ENCODE measurements at places on chromosomes 4 and X.

DNA sequence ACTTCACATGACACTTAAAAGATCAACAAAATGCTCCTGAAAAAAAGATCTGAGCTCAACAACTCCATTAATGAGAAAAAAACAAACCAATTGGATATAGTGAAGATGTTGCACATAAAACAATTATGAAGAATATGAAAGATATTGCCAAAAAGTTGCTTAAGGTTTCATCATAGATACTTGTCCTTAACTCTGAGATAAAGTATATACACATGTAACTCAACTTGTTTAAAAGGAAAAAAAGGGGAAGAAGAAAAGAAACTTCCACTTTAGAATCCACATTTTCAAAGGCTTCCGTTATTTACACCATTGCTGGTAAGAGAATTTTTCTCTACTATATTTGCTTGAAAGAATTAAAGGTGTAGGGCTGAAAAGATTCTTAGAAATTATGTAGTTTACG is 2.7 kb downstream of the AFAP1 start:
- no peak for DNase-seq

DNA sequence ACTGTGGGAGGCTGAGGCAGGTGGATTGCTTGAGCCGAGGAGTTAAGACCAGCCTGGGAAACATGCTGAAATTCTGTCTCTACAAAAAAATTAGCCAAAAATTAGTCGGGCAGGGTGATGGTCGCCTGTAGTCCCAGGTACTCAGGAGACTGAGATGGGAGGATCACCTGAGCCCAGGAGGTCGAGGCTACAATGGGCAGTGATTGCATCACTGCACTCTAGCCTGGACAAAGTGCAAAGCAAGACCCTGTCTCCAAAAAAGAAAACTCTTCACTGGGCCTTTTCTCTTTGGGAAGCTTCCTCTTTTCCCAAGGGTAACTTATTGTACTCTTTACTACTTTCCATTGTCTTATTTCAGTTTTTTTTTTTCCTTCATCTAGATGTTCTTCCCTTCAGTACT is 88.9 kb downstream of the UBE2K start:
- no peak for DNase-seq

DNA sequence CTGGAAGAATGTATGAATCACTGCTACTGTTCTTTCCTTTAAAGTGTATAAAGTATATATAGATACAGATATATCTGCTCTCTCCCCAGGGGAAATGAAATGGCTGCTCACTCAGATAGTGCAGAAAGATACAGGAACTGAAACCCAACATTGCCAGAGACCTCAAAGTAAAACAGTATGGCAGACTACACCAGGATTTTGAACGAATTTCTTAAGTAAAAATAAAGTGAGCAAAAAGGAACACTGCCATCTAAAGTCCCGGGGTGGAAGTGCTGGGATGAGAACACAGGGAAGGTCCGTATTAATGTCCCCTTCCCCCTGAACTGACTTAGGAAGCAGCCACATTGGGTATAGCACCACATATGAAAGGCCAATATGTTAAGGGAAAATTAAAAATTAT is 93.4 kb downstream of the TMA16 start:
- DNase-seq, result no peak

DNA sequence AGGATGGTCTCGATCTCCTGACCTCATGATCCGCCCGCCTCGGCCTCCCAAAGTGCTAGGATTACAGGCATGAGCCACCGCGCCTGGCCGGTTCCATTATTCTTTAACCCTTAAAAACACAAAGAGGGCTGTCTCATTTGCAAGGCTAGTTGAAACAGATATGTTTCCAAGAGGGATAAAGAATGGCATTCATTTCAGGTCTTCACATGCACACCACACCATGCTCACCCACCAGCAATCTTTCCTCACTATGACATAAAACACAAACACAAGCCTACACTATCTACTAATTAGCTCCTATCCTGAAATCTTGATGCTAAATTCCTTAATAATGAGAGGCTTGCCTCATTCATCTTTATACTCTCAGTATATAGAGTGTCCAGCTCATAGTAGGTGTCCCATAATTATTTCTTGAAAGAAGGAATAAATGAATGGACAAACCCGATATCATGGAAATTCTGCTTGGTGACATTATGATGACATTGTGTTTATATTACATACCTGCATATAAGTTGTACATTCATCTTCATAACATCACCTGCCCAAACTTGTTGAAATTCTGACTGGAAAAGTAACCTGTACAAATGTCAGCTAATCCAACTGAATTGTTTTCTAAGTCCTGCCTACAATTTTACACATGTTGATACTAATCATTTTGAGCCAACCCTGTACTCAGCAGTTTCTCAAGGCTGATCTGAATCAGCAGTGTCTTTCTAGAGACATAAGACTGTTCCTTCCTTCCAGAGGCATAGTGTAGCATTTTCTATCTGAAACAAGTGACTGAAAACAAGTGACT is 408.5 kb downstream of the KLHL13 start:
- DNase-seq, result no peak

DNA sequence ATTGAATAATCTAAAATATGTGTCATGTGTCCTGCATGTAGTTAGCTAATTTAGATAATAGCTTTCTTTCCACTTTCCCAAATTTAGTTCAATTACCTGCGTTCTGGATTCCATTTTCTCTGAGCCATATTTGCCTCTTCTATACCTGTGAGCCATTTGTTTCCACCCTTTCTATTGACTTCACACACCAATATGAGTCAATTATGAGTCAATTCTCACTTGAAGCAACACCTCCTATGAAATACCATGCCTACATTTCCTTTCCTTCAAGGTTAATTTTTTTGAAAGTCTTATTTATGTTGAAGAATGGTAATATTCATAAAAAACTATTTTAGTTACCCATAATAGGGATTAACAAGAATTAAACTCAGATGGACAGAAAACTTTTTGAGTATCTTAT is 25.8 kb downstream of the NPY2R start:
- DNase-seq, result no peak

GRCh38 chr4:26131711-26132110 is 189.1 kb upstream of the RBPJ start:
- no peak for DNase-seq

GRCh38 chrX:119784747-119785446 is 6.5 kb downstream of the RPL39 start:
- no peak for DNase-seq

- DNase-seq, result no peak
Measured at GRCh38 chr4:13190093-13190721, 293.9 kb downstream of the RAB28 start.

DNA sequence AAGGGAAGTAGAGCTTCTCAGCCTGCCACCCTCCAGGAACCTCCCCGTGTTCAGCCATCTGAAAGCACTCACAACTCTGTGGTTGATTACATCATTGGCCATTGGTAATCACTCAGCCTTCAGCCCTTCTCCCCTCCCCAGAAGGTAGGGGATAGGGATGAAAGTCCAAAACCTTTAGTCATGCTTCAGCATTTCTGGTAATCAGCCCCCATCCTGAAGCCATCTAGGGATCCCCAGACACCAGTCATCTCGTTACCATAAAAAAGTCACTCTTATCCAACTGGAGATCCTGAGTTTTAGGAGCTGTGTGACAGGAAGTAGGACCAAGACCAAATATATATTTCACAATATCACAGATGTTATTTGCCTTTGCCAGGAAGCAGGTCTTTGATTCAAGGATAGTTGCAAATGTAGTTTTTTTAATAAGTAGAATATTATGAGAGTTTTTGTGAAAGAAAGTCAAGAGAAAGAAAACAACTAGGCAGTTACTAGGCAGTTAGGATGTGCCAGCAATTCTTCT is 364.6 kb upstream of the NOCT start:
- no peak for DNase-seq

DNA sequence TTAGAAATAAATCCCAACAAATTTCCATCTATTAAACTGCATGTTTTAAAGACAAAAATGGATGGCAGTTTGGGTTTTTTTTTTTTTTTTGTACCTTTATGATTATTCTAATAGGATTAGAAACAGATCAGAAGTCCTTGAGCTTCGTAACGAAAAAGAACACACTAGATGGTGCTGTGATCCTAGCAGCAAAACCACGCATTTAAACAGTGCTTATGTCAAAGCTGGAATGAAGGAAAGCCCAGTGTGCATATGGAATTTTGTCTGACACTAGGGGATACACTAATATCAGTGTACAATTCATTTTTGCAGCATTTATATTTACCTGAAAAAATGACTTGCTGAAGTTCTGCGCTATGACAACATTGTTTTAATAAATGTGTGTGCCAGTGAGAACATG is 229.1 kb downstream of the VEGFC start:
- no peak for DNase-seq

- DNase-seq, result peak; percentile 43
Measured at GRCh38 chrX:41384051-41384705, 50.2 kb downstream of the DDX3X start.

- no peak for DNase-seq
Measured at GRCh38 chr4:101127176-101127790, 220.0 kb downstream of the PPP3CA start.

- DNase-seq, result no peak
Measured at GRCh38 chrX:147890756-147891155, 21.0 kb upstream of the FMR1 start.

DNA sequence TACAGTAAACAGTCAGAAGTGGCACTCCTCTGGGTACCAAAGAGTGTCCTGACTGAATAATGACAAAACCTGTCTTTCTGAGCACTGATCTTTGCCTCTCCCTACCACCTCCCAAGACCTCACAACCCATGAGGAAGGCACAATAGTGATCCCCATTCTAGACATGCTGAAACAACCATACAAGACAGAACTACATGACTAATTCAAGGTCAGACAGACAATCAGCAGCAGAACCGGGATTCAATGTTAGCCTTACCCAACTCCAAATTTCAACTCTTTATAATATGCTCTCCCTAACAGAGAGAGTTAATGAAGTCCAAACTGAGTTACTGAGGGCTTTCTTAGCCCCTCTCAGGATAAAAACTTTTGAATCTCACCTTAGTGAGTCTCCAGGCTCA is 71.0 kb downstream of the IRF2 start:
- no peak for DNase-seq

GRCh38 chr4:17635056-17635455 is 20.6 kb downstream of the MED28 start:
- no peak for DNase-seq

DNA sequence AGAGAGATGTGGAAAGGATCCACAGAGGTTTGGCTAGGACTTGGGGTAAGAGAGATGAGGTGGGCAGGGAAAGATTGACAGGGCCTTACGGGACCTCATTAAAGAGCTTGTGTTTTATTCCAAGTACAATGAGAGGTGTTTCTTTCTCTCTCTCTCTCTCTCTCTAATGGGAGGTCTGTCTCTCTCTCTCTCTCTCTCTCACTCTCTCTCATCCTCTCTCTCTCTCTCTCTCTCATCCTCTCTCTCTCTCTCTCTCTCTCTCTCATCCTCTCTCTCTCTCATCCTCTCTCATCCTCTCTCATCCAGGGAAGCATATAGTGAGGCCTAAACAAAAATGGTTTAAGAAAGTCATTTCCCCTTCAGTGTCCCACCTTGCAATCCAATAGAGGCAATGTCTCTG is 5.4 kb downstream of the JADE3 start:
- no peak for DNase-seq

GRCh38 chr4:88880501-88881226 is 176.3 kb downstream of the FAM13A start:
- no peak for DNase-seq

- DNase-seq, result no peak
Measured at GRCh38 chr4:174522183-174523024, at the start of gene HPGD. Gene HPGD (minus strand): TSS chr4:174522488. CDS start chr4:174522451, 37 bp downstream.

GRCh38 chr4:98601708-98602107 is 56.7 kb downstream of the TSPAN5 start:
- no peak for DNase-seq

GRCh38 chr4:53378171-53378482 is 686 bp downstream of the FIP1L1 start:
- no peak for DNase-seq

DNA sequence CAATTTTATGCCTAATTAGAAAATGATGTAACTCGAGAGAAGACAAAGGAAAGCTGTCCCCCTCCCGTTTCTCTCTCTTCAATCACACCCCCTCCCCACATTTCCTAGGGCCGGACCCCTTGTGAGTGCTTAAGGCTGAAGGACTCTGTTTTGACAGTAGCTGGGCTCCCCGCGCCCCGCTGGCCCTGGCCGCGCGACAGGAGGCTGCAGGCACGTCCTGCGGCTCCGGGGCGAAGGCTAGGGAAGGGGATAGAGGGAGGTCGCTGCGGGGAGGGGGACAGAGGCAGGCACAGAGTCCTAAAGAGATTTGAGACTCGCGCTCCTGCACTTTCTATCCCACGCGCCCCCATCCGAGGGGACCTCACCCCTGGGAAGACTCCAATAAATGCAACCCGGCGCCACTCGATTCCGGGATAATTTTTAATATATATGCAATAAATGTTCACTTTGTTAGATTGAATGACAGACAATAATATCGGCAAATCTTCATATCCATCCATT is 56.2 kb upstream of the TMEM33 start:
- no peak for DNase-seq

DNA sequence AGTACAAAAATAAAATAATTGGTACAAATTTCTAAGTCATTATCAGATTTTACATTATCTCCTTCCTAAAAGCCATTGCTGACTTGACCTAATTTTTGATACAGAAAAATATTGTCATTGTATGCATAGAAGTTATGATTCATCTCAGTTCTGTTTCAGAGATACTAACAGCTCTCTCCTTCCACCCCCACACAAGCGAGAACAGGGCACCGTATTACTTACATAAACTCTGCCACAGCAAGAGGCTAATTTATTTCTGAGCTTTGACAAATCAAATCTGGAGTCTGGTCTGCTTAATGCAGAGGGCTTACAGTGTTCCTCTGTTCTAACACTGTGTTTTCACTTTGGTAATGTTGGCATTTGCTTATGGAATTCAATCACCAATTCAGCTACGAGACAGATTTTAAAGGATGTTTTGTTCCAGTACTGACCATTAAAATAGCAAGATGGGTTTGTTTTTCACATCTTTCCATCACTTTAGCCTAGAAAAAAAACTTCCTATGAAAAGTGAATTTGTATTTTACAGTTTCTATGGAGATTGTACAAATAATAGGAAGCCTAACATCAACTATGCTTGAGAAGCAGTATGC is 181.8 kb downstream of the USP46 start:
- DNase-seq, result no peak

DNA sequence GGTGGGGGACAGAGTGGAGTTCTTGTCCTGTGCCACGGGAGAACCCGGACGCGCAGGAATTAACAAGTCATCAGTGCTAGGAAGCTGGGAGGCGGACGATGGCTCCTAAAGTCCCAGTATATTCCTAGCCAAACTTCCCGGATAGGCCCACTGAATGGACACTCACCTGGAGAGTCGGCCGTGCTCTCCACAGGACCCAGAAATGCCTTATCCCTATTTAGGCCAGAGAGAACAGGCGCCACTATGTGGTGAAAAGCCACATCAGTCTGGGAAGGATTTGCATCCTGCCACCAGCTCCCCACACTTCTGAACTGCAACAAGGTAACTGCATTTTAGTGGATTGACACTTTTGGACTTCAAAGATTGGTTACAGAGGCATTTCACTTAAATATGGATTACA is 1.1 kb downstream of the CFAP299 start:
- DNase-seq, result no peak

DNA sequence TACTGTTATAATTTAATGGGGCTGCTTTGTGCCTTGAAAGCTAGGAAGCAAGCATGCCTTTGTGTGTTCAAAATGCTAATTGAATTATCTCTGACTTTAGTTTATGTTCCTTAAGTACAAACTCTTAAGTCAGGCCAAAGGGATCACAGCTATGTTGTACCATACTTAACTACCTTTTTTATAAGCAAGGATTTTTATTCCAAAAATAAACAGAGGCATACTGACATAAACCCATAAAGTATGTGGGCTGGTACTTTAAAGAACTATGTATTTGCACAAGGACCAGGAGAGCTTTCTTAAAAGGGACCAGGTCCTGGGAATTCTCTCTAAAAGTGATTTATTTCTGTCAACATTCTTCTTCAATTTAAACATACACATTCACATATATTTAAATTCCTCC is 57.8 kb upstream of the HCCS start:
- DNase-seq, result no peak

Measured in stimulated activated CD4-positive, alpha-beta T cell treated with anti-CD3 and anti-CD28 coated beads, Interleukin-1b, Interleukin-23, amount 100 ng/mL, for 4 hours (primary cell).